ENCODE measurements at places on chromosomes 5 and 9.

GRCh38 chr9:111731928-111732327 is 62.8 kb downstream of the SHOC1 start:
- DNase-seq = peak; percentile 46

- no peak for DNase-seq
Observed at GRCh38 chr5:133397990-133398645, 214.2 kb downstream of the FSTL4 start.

DNA sequence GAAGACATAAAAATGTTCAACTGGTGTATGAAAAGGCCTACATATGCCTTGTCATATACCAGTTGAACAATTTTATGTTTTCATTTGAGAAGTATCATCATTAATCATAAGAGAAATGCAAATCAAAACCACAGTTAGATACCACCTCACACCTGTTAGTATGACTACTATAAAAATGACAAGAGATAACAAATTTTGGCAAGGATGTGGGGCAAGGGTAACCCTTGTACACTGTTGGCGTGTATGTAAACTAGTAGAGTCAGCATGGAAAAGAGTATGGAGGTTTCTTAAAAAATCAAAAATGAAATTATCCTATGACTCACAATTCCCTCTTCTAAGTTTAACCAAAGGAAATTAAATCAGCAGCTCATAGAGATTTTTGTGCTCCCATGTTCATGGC is 250.4 kb upstream of the ST8SIA4 start:
- DNase-seq = no peak

GRCh38 chr5:172583931-172584511 is 57.0 kb upstream of the NEURL1B start:
- no peak for DNase-seq

GRCh38 chr9:134028575-134029247 is 3.4 kb downstream of the BRD3OS start:
- no peak for DNase-seq

GRCh38 chr9:121599872-121600585 is 51.4 kb upstream of the DAB2IP start:
- DNase-seq = no peak

- DNase-seq = peak; percentile 95
Observed at GRCh38 chr5:125484272-125484741, 737.9 kb upstream of the ZNF608 start.

DNA sequence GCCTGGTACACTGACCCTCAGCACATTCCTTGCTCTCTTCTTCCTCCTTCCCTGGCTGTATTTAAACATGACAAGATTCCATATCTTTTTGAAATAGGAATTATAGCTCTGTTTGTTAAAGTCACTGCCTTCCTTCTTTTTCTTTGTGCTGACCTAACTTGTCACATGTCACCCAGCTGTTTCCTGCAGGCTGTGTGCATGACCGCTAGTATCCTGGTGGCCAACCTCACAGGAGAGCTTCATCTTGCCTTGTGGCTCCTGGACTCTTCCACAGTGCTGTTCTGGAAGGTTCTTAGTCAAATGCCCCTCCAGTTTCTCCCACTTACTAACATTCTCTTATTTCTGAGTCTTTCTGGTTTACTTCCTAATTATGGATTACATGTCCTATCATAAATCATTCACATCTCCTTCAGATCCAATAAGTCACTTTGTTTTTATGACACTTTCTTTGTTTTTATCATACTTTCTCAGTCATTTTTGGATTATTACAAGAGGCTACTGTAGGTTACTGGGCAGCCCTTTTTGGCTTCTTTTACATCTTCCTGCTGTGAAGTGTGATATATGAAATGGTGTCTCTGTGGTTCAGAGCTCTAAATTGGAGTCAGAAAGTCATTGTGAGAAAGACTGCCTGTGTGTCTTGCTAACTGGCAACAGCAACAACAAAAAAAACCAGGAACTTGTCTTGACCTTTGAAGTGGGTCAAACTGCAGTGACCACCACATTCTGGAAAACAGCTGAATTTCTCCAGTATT is 463.6 kb upstream of the DAP start:
- DNase-seq = no peak

DNA sequence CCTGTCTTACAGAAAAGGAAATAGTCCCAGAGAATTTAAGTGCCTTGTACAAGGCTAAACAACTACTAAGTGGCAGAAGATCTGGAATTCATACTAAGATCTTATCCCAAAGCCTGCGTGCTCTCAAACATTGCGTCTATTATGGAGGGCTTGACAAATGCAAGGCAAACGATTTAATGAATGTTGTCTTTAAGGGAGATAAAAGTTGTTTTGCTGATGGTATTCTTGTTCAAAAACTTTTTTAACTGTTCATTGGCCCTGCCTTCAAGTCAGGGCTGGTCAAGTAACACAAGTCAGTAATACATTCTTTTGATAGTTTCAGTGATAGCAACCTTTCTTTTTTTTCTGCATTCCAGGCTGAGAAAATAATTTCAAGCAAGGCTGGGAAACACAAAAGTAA is 1.7 kb upstream of the SLC38A9 start:
- no peak for DNase-seq

GRCh38 chr5:5141625-5142525 is 1.7 kb downstream of the ADAMTS16 start:
- DNase-seq = peak; percentile 57

DNA sequence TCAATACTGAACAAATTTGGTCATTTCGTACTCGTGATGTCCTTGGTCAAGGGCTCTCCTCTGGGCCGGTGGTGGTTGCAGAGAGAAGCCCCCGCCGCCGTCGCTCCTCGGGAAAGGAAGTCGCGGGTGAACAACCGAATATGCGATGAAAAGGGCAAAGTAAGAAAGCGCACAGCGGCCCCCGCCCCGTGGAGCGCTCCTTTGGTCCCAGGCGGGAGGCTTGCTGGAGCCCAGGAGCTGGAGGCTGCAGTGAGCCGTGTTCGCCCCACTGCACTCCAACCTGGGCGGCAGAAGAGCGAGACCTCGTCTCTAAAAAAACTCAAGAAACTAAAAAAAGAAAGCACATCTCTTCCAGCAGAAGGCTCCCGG is 108.4 kb upstream of the LARP1 start:
- DNase-seq = no peak

GRCh38 chr9:105643795-105644194 is 18.5 kb upstream of the TAL2 start:
- DNase-seq = no peak

GRCh38 chr5:37005252-37005651 is 128.7 kb downstream of the NIPBL start:
- peak; percentile 44 for DNase-seq

DNA sequence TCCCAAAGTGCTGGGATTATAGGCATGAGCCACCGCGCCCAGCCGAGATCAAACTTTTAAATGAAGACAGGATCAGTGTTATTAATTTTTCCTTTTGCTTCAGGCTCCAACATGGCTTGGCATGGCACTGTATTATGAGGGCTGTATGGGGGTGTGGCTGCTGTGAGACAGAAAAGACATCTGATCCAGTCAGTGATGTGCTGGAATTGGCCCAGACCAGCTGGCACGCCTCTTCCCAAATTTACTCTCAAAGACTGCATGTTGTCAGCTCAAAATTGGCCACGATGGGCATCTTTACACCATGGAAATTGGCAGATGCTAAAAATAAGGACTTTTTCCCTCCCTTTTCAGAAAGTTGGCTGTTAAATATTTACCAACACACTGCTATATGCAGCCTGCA is 12.1 kb upstream of the COL27A1 start:
- DNase-seq = no peak

- DNase-seq = no peak
Observed at GRCh38 chr5:100901821-100902341, 1.2 kb downstream of the ST8SIA4 start.

- DNase-seq = no peak
Observed at GRCh38 chr5:10567121-10567591, 3.3 kb downstream of the ANKRD33B start.

GRCh38 chr9:69637193-69637816 is 34.9 kb downstream of the APBA1 start:
- DNase-seq = peak; percentile 7

DNA sequence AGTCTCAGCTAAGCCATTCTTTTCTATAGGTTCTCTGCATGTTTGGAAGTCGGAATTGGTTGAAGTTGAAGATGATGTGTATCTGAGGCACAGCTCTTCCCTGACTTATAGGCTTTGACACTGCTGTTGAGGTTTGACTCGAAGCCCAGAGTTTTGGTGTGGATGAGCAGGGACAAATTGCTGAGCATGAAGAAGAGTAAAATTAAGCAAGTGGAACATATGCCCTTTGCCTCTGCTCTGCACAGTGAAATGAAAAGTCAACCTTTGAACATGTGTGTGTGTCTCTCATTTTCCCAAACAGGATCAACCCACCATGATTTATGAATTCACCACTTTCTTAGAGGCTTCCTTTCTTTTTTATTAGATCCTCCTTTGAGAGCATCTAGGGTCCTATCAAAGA is 8.5 kb downstream of the HMHB1 start:
- no peak for DNase-seq

GRCh38 chr9:131635285-131635684 is 90.0 kb downstream of the PRRT1B start:
- DNase-seq = peak; percentile 96

DNA sequence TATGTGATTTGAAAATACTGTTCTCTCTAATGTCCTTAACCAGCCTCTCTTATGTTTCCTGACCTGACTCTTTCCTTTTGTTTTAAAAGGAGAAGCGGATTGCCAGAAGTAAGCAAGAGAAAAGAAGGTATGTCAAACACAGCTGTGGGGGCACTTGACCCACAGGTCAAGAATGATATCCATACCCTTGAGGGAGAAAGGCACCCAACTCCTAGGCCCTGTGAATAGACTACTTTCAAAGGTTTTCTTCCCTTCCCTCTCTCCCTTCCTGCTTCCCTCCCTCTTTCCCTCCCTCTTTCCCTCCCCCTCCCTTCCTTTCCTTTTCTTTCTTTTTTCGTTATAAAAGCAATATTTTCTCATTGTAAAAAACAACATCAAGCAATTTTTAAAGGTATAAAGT is 306.8 kb downstream of the TRPM3 start:
- no peak for DNase-seq

GRCh38 chr9:135326633-135327152 is 152.9 kb upstream of the PPP1R26 start:
- DNase-seq = no peak

DNA sequence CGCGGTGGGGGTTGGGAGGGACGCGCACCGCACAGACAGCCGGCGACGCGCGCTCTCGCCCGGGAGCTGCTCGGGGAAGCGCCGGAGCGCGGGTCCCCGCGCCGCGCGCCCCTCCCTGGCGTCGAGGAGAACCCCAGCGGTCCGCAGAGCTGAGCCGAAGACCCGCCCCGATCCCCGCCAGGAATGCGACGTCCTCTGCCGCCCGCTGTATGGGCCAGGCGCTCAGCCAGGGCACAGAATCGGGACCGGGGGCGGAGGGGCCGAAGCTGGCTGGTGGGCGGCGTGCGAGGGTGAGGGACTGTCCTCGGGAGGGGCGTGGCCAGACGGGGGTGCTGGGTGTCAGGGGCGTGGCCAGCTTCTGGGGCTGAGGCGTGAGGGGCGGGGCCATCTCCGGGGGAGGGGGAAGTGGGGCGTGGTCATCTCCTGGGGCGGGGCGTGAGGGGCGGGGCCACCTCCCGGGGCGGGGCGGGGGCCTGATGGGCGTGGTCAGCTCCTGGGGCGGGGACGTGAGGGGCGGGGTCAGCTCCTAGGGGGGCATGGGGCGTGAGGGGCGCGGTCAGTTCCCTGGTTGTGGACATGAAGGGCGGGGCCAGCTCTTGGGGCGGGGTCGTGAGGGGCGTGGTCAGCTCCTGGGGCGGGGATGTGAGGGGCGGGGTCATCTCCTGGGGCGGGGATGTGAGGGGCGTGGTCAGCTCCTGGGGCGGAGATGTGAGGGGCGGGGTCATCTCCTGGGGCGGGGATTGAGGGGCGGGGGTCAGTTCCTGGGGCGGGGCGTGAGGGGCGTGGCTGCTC is 965 bp downstream of the PTGDS start:
- DNase-seq = peak; percentile 40

DNA sequence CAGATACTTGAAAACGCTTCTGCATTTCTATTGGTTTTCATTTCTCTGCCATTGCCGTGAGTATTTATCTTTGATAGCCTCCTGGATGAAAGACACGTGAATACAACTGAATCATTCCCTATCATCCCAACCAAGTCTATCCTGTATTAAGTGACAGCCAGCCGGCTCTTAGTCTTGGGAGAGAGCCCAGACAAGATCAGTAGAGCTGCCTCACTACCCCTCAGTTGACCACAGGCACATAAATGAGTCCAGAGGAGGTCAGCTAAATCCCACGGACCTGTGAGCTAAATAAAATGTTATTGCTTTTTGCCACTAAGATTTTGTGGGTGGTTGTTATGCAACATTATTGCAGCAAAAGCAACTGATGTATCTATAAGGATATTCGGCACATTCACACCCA is 639.0 kb upstream of the ACO1 start:
- no peak for DNase-seq

- no peak for DNase-seq
Observed at GRCh38 chr5:38921174-38921573, 75.4 kb downstream of the OSMR start.

GRCh38 chr9:81915801-81916505 is 12.3 kb upstream of the SPATA31D4 start:
- no peak for DNase-seq

DNA sequence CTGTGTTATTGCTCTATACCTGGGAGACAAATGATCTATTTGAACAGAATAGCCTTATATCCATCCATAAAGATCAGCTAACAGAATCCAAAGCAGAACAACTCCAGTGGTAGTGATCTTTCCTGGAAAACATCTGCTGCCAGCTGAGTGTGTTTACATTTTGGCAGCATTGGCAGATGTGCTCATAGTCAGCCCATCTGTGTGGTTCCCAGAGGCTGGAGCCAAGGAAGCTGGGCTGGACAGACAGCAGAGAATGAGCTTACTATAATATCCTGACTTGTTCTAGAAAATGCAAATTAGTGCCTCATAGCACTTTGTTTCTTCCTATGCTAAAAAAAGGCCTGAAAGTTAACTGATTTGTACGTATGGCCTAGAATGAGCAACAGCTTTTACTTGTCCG is 99.7 kb downstream of the ST8SIA4 start:
- no peak for DNase-seq

- DNase-seq = peak; percentile 71
Observed at GRCh38 chr5:178232124-178232919, at the start of gene PHYKPL. Gene PHYKPL (minus strand): TSS chr5:178232802. CDS start chr5:178232550, 252 bp downstream.

GRCh38 chr5:172646716-172647285 is 5.7 kb downstream of the NEURL1B start:
- no peak for DNase-seq

- DNase-seq = no peak
Observed at GRCh38 chr5:29130786-29131185, 2062.7 kb upstream of the CDH6 start.

Data from fibroblast of skin of right quadriceps (primary cell).